Vagina (tissue), 2 donors: ENCODE measurements at places on chromosomes 1 and 21.

- no peak overlapping the region for H3K27ac ChIP-seq
- no peak overlapping the region for H3K4me3 ChIP-seq
- no peaks in the 10 kb centered on the region for H3K27me3 ChIP-seq
- DNase-seq = no peak
- no peaks in the 10 kb centered on the region for H3K36me3 ChIP-seq
- H3K4me1 ChIP-seq = peaks cover 3% of the 10 kb centered on the region
Measured at GRCh38 chr1:156684227-156684782, 7.1 kb upstream of the NES start.

GRCh38 chr1:219686171-219686570 lies 73.3 kb upstream of the ZC3H11B start:
- H3K4me3 ChIP-seq = no peak overlapping the region
- no peaks in the 10 kb centered on the region for H3K36me3 ChIP-seq
- no peaks in the 10 kb centered on the region for H3K27me3 ChIP-seq

DNA sequence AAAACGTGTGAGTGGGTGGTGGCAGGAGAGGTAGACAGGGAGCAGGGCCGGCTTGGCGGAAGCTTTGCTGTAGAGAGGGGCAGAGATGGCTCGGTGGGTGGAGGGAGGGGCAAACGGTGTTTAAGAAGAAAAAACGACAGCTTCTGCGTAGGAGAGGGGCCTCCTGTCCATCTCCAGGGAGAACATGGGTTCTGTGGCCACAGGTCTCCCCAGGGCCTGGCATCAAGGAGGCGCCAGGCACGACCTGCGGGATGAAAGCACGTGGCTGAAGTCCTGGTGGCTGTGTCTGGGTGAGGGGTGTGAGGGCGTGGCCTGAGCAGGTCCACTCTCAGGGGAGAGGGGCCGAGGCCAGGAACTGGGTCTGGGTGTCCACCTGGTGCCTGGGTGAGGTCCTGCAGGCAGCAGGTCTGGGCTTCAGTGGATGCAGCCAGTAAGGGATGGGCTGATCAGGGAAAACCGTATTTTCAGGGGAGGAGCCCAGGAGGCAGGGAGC lies 940 bp upstream of the PRKCZ start:
- H3K4me3 ChIP-seq = peak overlapping the region; percentile 56
- no peak for DNase-seq
- H3K36me3 ChIP-seq = no peaks in the 10 kb centered on the region

DNA sequence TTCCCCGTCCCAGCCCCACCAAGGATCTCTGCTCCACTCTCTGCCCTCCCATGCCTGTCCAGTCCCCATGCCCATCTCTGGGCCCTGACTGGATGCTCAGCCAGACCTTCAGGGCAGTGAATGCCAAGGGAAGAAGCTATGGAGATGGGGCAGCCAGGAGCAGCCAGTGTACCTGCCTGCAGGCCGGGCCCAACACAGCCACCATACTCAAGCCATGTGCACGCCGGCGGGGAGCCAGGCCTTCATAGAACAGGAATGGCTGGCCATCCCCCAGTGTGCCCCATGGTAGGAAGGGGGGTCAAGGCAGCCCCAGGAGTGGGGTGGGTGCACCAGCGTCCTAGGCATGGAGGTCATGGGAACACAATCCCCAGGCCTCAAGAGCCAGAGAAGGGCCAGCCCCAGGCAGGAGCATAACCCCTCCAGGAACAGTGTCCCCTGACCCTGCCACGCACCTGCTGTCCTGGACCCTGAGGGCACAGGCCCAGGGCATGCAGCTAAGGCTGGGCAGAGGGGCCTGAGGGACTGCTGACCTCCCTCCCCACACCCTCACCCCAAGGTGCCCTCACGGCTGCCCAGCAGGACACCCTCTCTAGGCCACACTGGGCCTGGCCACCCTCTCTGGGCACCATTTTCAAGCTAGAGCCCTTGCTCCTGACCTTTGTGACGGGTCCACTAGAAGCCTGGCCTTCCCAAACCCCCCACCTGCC lies 20.3 kb upstream of the ARF1 start:
- H3K27ac ChIP-seq = no peak overlapping the region
- peaks cover 18% of the 10 kb centered on the region for H3K4me1 ChIP-seq
- peaks cover 13% of the 10 kb centered on the region for H3K27me3 ChIP-seq
- DNase-seq = no peak

- no peaks in the 10 kb centered on the region for H3K36me3 ChIP-seq
- H3K4me1 ChIP-seq = no peaks in the 10 kb centered on the region
- no peak overlapping the region for H3K4me3 ChIP-seq
- H3K27ac ChIP-seq = no peak overlapping the region
Measured at GRCh38 chr1:245475961-245476516, 321.3 kb downstream of the KIF26B start.

DNA sequence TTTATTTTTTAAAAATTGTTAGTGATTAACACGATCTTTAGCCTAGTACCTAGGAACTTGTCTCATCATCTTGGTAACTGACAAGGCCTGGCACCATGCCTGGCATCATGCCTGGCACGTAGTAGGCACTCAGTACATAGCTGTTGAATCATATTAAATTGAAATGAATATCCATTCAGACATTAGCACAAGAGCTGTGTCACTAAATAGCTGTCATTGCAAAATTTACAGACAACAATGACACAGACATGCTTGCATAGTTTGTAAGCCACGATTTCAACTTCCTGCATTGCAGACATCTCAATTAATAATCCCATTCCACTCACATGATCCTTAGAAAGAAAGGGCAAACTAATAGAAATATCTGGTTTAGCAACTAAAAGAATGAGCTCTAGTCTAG lies 15.4 kb upstream of the PHACTR4 start:
- H3K27me3 ChIP-seq = no peaks in the 10 kb centered on the region
- H3K27ac ChIP-seq = no peak overlapping the region
- H3K4me3 ChIP-seq = no peak overlapping the region

DNA sequence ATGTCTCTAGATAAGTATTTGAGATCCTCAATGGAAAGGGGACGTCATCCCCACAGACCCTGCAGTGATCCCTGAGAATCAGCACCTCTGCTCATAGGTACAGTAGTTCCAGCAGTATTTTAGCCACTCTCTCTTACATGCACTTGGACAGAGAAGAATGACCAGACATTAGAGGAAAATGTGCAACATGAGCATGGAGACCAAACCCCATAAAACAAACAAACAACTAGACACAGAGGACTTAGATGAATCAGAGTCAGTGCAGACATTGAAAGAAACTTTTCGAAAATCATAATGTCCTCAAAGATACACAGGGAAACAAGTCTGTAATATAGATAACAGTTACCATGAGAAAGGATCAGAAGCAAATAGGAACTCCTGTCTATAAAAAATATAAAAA lies 108.2 kb downstream of the LYPLAL1 start:
- peaks cover 14% of the 10 kb centered on the region for H3K4me1 ChIP-seq
- DNase-seq = no peak
- H3K36me3 ChIP-seq = no peaks in the 10 kb centered on the region
- no peaks in the 10 kb centered on the region for H3K27me3 ChIP-seq
- H3K27ac ChIP-seq = no peak overlapping the region
- no peak overlapping the region for H3K4me3 ChIP-seq

DNA sequence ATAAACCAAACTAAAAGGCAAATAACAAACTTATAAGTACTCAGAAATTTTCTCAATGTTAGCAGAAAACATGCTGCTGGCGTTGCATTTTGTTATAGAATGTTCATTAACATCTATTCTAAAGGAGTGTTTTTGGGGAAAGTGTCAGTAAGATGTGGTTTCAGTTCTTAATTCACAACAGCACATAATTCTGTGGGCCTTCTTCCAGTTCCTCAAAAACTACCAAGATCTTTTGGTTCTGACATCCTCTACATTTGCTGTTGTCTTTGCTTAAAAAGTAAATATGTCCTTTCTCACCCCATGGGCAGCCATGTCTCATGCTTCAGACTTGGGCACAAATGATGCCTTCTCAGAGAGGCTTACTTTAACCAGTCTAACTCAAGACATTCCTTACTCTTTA lies 152.5 kb downstream of the CDC7 start:
- H3K27ac ChIP-seq = no peak overlapping the region
- H3K36me3 ChIP-seq = no peaks in the 10 kb centered on the region
- no peaks in the 10 kb centered on the region for H3K27me3 ChIP-seq
- peaks cover 23% of the 10 kb centered on the region for H3K4me1 ChIP-seq

DNA sequence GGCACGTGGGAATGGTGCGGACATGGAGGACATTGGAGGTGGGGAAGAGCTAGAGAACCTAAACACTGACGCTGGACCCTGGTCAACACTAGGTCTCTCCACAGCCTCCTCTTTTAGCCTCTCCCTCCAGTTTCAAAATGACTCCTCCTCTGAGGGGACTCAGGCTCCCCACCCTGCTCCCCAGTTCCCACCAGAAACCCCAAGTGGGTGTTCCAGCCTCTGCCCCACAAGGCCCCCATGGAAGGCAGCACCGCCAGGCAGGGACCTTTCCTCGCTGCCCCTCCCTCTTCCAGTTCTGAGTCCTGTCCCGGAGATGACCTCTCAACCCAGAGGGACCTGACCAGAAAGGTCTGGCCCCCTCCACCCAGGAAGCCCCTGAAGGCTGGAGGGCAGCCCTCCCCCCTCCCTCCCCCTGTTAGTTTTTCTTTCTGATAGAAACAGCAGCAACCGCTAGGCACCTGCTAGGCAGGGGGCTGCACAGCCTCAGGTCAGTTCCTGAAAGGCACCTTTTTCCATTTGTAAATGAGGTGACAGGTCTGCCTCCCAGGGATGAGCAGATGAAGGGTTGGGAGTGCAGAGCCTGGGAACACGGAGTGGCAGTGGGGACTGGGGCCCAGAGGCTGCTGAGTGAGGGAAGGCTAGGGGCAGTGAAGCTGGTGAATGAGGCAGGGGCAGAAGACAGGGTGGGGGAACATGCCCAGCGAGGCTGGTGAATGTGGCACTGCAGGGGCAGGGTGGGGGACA lies 9.3 kb upstream of the ITGB2 start:
- DNase-seq = no peak
- H3K4me3 ChIP-seq = no peak overlapping the region
- peaks cover 14% of the 10 kb centered on the region for H3K27me3 ChIP-seq
- H3K4me1 ChIP-seq = peaks cover 34% of the 10 kb centered on the region
- H3K36me3 ChIP-seq = no peaks in the 10 kb centered on the region

DNA sequence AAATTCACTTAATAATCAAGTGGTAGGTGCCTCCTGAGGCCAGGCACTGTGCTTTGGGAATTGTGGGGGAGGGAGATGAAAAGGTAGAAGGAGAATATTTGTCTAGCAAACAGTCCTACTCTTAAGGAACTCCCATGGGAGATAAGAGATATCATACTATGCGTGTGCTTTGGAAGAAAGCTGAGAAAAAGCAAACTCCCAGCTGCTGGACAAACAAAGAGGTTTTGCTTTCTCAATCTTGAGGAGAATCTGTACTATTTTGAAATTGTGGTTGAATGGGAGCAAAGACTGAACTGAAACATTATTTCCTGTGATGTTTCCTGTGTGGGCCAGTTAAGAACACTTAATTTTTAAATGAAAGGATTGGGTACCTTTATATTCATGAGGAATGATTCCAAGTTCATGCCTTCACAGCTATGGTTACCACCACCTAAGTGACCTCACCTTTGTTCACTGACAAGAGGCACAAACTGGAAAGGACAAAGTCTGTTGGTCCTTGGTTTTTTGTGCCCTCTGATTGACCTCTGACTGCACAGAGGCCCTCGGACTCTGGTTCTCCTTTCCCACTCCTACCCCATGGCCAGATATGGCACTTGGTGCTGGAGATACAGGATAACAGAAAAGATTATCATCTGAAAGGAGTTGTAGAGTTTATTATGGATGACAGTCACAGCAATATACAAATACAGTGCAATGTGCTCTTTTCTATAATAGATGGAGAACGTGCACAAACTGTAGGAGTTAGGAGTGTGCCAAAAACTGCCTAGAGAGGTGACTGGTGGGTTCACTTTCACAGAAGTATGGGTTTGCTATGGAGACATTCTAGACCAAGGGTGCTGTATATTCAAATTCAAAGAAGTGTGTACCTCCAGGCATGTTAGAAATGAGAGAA lies 1.6 kb downstream of the CD53 start:
- H3K4me3 ChIP-seq = peak overlapping the region; percentile 32
- H3K36me3 ChIP-seq = no peaks in the 10 kb centered on the region
- peak overlapping the region; percentile 29 for H3K27ac ChIP-seq
- DNase-seq = no peak
- H3K27me3 ChIP-seq = no peaks in the 10 kb centered on the region

DNA sequence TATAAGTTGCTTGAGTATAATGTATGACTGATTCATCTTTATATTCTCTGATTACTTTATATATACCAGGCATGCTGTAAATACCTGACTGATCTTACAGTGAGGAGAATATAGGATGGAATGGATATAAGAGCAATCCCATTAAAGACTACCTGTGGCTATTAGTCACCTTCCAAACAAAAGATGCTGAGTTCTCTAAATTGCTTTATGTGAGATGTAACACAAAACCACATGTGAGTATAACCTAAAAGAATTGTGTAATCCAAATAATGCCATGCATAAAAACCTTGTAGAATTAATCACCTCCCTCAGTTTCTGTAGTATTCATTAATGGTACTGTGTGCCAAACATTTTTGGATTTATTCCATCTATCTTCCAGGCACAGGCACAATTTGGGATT lies 134.6 kb upstream of the LRRC7 start:
- H3K27me3 ChIP-seq = no peaks in the 10 kb centered on the region
- no peak overlapping the region for H3K4me3 ChIP-seq
- H3K36me3 ChIP-seq = no peaks in the 10 kb centered on the region
- H3K4me1 ChIP-seq = no peaks in the 10 kb centered on the region
- no peak for DNase-seq

GRCh38 chr1:111819566-111820263 lies 64.0 kb downstream of the DDX20 start:
- H3K27me3 ChIP-seq = no peaks in the 10 kb centered on the region
- H3K27ac ChIP-seq = no peak overlapping the region
- no peak overlapping the region for H3K4me3 ChIP-seq
- no peak for DNase-seq

DNA sequence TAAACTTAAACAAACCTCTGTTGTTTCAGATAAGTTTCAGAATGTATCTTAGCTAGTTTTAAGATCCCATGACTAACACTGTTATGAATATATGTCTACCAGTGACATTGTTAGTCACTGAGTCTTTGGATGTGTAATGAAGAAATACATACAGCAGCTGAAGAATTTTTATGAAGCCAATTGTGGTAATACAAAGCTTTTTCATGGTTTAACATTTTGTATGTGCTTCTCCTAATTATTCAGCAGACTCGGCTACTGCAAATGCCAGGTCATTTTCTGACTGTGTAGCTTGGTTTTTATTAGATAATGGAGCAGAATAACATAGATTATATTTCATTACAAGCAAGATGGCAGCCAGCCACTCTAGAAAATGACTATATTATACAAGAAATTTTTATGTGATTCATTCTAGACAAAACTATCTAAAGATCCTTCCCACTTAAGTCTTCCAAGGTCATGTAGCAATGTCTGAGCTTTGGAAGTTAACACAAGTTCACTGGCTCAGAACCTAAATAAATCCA lies 147.8 kb downstream of the TNFSF18 start:
- H3K36me3 ChIP-seq = no peaks in the 10 kb centered on the region
- H3K4me3 ChIP-seq = no peak overlapping the region
- H3K27me3 ChIP-seq = no peaks in the 10 kb centered on the region
- no peak overlapping the region for H3K27ac ChIP-seq

DNA sequence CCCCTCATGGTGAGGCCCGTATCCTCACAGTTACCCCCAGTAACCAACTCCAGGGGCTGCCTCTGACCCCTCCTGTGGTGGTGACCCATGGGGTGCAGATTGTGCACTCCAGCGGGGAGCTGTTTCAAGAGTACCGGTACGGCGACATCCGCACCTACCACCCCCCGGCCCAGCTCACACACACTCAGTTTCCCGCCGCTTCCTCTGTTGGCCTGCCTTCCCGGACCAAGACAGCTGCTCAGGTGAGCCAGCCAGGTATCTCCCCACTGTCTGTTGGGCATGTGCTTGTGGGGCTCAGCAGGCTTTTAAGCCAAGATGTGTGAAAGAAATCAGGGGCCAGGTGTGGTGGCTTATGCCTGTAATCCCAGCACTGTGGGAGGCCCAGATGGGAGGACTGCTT lies 39.9 kb downstream of the ZBTB17 start:
- no peaks in the 10 kb centered on the region for H3K27me3 ChIP-seq
- H3K4me1 ChIP-seq = no peaks in the 10 kb centered on the region
- no peaks in the 10 kb centered on the region for H3K36me3 ChIP-seq
- H3K27ac ChIP-seq = no peak overlapping the region
- H3K4me3 ChIP-seq = no peak overlapping the region
